ENCODE measurements at places on chromosomes 12 and 14.

- no peak for DNase-seq
Observed at GRCh38 chr12:105280966-105281693, 45.2 kb upstream of the APPL2 start.

- no peak for DNase-seq
Observed at GRCh38 chr12:15035185-15035584, 62.3 kb downstream of the PDE6H start.

GRCh38 chr14:24774187-24774915 lies 140.4 kb upstream of the GZMB start:
- peak; percentile 26 for DNase-seq

DNA sequence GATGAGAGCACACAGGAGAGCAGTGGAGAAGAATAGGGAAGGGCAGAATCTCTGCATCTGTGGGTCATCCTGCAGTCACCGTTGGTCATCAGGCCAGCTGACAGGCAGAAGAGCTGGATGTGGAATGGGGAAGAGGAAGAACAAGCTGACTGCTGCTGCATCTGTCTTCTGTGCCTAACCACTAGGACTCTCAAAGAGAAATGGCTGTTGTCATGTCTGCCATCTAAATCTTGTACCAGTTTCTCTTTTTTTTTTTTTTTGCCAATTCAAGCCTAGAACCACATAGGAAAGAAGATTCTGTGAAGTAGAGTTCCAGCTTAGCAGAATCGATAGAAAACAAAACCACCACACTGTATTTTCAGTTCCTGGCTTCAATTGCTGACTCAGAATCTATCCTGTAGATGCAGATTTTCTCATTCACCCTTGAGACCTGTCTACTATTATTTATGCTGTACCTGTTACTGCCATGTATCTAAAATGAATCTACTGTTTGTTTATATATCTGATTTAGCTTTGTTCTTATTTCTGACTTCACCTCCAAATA lies 421.9 kb upstream of the PRICKLE1 start:
- DNase-seq = no peak

DNA sequence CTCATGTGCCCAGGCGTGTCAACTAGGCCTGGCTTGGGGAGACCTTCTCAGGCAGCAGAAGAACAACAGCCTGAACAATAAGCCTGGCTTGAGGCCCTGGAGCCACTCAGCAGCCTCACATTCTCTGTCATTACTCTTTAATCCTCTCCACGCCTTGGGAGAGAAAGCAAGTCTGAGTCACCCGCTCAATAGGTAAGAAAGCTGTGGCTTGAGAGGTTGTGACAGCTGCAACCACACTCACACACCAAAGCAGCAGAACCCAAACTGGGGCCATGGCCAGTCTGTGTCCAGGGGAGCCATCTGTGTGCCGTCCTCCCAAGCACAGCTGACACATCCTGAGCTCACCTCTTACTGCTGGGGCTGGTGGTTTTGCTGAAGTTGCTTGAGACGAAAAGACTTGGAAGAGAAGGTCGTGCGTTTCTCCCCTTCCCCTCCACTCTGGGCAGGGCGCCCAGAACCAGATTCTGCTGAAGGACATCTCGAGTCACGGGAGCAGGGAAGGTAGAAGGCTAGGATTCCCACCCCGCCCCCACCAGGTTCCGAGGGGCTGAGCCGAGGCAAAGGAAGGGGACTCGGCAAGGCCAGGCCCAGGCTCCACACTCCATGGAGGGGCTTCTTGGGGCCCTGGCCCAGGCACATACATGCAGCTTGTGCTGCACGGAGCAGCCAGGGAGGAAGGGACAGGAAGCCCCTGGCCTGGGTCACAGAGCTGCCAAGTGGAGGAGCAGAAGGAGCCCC lies 5.5 kb downstream of the TMEM63C start:
- no peak for DNase-seq

DNA sequence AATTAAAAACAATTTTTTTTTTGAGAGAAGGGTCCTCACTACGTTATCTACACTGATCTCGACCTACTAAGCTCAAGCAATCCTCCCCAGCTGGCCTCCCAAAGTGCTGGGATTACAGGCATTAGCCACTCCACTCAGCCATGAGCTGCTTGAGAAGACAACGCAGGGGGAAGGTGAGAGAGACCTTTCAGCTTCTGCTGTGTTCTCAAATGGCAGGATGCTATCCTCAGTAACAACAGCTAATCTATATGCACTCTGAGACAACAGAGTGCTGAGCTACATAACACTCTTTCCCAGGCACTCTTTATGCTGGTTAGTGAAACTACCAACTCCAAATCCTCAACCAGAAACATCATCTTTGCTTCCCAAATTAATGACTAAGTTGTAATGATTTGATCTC lies 526.1 kb downstream of the CCER1 start:
- DNase-seq = no peak

- DNase-seq = no peak
Observed at GRCh38 chr12:54611715-54612149, 23.0 kb downstream of the LACRT start.

DNA sequence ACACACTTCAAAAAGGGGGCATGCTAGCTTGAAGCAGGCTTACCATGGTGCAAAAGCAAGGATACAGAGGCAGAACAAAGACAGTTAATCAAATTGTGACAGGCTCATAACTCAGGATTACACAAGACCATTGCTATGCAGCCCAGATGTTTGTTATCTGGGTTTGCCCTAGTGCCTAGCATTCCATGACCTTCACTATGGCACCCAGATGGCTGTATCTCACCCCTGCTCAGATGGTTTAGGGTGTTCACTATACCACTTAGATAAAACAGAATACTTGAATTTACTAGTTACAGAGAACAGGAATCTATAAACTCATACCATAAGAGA lies 56.2 kb downstream of the SDR9C7 start:
- DNase-seq = no peak

DNA sequence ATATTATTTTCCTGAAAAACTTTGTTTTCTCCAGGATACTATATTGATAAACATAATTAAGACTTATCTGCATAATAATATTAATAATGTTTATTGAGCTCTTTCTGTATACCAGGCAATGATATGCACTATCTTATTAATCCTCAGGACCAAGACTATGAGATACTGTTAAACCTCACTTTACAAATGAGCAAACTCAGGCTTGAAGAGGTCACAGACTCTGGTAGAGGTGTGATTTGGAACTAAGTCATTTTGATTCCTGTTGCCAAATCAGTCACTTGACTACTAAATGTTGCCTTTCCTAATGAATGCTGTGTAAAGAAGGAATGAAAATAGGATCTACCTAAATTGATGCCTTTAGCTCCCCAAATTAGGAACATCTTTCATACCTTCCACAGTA lies 7.3 kb downstream of the SLC39A9 start:
- no peak for DNase-seq

- DNase-seq = peak; percentile 69
Observed at GRCh38 chr14:104687601-104688504, 1.6 kb upstream of the INF2 start.

DNA sequence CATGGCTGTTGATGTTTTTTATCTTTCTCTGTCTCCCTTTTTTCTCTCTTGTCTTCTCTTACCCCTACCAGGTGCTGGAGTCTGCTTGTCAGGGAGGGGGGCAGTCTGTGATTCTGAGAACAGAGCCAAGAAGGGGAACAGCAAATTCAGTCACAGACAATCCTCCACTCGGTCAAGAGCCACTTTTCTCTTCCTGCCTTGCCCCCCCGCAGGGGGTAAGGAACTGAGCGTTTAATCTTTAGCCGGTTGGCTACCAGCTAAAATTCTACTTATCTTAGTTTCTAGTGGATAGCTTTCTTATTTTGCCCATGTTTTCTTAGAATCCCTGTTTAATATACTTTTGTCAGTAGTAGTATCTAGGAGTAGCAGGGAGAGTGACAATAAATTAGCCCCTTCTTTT lies 1.9 kb downstream of the RIMKLB start:
- no peak for DNase-seq

DNA sequence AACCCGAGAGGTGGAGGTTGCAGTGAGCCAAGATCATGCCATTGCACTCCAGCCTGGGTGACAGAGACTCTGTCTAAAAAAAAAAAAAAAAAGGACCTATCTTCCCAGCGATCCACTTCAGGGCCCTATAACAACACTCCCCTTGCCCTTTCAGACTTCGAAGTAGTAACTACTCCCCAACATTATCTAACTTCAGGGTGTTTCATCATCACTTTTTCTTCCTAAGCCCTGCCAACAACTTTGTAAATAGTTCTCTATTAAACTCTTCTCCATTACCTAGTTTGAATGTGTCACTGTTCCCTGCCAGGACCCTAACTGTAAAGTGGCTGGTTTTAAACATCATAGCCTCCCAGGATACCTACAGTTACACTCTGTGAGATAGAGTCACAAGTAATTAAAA lies 220.8 kb downstream of the BTG1 start:
- DNase-seq = no peak

GRCh38 chr14:99029145-99029915 lies 242.7 kb downstream of the BCL11B start:
- DNase-seq = no peak

GRCh38 chr12:39971348-39971747 lies 134.5 kb downstream of the SLC2A13 start:
- no peak for DNase-seq

DNA sequence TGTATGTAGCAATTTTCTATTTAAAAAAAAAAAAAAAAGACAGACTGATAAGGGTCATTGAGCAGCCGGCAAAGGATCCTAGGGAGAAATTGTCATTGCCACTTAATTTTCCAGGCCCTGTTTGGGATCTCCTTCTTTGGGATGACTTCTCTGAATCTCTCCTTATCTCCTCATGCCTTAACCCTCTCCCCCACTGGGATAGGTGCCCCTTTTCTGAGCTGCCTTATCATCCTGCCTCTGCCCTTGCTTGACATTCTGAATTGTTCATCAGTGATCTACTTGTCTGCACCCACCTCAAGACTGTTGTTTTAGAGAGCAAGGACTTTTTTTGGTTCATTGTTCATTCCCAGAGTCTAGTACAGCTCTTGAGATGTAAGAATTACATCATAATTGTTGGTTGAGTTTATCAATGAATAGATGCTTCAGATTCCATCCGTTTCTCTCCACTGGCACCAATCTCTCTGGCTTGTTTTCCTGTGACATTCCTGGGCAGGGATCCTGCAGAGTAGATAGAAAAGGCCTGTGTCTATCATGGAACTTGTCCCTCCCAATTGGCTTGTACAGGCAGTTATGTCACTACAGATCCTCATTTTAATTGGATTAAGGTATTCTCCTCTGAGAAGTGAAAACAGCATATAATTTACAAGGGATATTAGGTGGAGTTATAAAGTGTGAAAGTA lies 42.6 kb downstream of the SOCS2 start:
- DNase-seq = no peak

DNA sequence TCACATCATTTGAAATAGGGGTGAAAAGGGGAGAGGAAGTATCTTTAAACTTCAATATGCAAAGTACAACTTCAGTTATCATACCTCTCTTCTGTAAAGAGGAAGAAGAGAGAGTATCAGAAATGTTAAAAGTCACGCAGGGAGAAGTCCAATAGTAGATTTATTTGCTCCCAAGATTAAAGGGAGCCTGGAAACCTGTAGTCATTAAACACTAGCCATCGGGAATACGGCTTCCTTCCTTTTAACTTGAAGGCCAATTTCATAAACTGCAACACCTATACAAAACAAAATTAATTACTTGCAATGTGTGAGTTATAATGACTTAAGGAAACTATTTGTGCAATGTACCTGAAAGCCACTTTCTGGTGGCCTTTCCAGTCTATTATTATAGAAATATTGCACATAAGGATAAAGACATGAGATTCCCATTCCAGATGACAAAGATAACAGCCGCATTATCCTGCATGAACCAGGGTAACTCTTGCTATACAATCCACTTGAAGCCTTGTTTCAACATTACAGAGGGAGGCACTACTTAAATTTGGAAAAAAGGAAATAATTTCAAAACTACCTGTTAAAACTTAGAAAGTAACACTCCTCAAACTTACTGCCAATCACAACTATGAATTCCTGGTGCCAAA lies 4.6 kb downstream of the BTG1 start:
- no peak for DNase-seq

Data from hindlimb muscle (tissue), 1 donor.